ENCODE measurements at places on chromosomes 12 and 14.

DNA sequence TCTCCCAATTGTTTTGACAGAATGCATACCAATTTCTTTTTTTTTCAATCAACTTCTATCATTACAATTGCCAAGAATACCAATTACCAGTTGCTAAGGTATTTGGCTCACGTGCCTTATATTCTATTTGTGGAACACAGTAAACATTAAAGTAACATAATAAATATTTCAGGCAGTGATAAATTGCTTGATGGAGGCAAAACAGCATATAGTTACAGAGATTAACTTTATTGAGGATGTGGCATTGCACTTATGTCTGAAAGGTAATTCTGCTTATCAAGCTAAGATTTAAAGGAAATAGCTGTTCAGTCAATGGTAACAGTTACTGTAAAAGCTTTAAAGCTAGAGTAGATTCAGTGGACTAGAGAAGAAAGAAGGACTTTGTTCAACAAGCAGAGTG lies 1107.8 kb downstream of the FSCB start:
- no peak for DNase-seq

DNA sequence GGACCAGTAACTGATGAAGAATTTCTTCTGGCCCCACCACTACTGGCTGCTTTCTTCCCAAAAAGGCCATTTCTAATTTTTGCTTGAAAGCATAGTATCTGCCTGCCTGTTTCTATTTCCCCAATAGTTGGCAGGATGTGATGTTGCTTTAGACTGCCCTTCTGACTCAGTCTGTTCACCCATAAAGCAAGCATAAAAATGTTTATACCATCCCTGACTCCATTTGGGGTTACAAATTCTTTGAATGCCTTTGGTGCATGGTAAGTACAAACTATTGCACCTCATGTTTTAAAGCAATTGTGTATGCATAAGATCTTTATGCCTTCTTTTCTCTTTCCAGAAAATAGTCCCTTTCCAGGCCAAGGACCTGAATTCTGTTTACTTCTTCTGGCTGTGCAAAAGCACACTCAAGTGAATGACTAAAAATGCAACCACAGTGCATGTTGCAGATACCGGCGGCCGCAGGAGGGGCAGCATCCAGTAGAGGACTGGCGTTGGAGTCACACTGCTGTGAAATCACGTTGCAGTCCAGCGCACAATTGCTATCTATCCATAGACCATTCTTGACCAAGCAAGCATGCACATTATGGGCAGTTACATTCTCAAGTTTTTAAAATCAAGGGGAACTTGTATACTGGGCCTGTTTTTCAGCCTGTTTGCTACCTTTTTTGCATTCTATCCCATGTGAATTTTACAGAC lies 82.4 kb downstream of the SLC5A8 start:
- no peak for DNase-seq

DNA sequence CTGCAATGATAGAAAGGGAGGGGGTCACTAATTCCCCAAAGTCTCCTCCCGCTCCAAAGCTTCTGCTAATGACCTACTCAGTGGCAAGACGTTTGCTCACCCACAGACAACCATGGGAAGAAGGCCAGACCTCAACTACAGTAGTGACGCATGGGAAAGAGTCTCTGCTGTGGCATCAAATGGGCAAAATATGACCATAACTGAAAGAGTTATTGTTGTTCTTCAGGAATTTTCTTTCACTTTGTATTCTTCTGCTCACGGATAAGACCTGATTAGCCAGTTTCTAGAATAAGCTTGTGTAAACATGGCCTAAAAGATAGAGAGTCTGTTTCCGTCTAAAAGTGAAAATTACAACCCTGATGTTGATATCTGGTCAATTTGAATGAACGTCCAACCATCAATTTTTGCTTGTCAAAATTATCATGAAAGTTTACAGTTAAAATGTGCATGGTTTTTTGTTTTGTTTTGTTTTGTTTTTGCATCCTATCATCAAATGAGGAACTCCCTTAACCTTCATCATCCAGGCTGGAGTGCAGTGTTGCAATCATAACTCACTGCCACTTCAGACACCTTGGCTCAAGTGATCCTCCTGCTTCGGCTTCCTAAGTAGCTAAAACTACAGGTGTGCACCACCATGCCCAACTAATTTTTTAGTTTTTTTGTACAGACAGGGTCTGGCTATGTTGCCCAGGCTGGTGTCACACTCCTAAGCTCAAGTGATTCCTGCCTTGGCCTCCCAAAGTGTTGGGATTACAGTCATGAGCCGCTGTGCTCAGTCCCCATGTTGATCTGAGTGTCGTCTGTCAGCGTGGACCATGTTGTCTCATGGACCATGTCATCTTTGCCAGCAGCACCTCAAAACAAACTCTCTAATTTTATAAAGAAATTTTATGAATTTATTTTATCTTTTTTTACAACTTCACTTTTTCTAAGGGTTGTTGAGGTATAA lies 7.0 kb downstream of the KRT6B start:
- DNase-seq: no peak

DNA sequence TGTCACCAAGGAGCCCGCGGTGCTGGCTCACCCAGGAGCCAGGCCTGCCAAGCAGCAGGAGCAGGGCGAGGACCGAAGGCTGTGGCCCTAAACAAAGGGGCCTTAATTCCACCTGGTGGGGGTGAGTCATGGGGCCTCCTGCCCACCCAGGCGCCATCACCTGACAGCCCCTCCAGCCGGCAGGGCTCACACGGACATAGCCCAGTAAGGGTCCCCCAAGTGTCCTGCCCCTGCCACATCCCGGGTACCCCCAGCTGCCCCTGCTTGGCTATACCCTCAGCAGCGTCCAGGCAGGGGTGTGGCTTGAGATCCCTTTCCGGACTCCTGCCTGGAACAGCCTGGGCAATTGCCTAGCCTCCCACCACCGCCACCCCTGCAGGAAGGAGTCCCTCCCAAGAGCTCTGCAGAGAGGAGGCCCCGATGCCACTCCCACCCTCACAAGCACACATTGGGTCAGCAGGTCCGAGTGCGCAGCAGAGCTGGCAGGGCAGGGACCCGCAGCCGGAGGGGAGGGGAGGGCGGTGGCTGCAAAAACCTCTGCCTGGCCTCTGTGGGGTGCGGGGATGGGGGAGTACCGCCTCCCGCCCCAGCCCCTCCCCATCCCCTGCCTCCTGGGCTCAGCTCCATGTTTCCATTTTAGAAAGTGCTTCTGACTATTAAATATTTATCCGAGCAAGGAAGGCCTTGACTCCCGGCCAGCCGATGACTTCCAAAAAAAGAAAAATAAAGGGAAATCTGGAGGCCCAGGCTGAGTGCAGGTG lies 4.6 kb downstream of the AHNAK2 start:
- DNase-seq: no peak

DNA sequence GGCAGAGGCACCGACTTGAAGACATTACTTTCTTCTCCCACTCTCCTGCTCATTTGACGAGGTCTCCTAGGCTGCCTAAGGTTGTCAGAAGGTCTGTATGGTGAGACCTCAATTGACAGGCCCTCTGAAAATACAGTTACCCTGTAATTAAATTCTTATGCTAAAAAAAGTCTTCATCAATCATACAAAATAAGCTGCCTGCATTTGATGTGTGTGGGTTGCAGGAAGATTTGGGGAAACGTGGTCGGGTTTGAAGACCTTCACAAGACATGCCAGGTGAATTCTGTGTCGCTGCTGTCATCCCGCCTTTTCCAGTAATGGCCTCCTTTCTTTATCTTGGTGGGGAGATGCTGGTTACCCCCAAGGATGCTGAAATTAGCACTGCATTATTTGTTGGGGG lies 299.4 kb downstream of the CACNA1C start:
- DNase-seq: no peak

DNA sequence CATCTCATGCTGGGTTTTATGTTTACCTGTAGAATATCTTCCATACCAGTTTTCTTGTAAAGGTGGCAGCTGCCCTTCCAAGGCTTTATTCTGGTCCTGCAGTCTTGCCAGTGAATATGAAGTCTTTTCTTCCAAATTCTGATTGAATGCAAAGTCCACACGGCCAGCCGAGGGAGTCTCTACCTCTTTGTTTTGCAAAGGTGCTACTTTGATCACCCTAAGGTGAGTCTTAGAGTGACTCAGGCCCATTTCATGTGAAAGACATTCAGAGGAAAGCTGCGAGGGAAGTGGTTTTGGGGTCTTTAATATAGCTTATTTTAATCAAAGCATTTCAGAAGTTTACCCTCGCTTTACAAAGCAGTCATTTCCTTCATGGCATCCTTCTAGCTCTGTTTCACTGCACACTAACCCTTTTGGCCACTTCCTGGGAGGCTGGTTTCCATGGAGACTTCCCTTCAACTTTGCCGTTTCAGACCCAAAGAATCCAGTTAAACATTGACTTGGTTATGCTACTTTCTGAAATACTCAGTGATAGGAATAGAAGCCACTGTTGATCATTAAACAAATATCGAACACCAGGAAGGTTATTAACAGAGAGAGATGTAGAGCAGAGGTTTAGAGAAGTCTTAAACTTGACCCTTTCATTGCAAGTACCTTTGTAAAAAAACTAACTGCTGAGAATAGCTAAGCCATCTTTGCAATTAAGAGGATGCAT lies at the start of gene CCDC198:
CCDC198 (minus strand) TSS at position 391 of the 715 bp plus-strand sequence; CDS start at position 249, 142 bp downstream.
- DNase-seq: no peak

- DNase-seq: no peak
Observed at GRCh38 chr12:105574056-105574715, 243.7 kb downstream of the C12orf75 start.

DNA sequence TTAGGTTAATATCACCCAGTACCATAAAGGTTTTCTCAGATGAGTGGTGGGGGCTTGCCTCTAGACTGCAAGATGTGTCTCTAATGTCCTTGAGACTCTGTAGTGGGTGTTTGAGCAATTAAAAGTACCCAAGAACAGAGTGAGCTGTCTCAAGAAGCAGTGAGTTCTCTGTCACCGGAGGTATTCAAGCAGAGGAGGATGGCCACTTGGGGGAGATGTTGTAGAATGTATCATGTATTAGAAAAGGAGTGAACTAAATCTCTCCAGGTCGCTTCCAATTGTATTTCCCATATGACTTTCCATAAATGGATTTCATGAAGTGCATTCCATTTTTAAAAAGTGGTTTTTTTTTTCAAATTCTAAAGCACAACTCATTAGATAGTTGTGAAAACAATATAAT lies 35.0 kb downstream of the SLC17A8 start:
- no peak for DNase-seq

GRCh38 chr12:53952335-53952694 lies 2.4 kb upstream of the HOXC12 start:
- no peak for DNase-seq

DNA sequence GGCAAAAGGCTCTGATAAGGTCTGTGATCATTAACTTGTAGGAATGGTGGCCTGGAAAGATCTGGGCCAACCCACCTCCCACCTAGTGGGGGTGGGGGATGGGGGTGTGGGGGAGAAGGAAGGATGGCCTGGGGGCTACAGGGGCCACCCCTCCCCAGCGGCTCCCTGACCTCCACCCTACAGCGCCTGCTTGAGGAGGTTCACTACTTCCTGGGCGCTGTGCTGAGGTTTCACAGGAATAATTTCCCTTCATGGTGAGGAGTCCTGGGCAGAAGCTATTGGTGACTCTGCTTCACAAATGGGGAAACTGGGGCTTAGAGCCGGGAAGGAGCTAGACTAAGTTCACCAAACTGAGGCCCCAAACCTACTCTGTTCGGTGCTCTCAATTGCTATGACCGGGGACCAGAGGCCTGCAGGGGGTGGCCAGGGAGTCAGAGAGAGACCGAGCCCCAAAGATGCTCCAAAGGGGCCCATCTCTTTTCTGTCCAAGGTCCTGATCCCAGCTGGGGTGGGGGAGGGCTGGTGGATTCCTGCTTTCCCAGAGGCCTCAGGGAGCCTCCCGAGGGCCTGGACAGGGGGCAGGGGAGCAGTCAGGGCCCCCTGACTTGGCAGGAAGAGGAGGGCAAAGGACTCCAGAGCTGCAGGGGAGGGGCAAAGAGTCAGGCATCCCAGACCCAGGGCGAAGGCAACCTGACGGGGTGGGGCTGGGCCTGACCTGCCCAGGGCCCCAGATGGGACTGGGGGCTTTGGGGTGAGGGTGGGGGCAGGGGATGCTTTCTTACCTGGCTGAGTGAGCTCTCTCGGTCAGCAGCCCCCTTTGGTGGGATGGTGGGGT lies 1.7 kb downstream of the HNF1A start:
- DNase-seq: no peak

GRCh38 chr12:11635341-11635740 lies 14.1 kb upstream of the ETV6 start:
- no peak for DNase-seq

- no peak for DNase-seq
Observed at GRCh38 chr14:102344485-102344884, 18.2 kb downstream of the CINP start.

DNA sequence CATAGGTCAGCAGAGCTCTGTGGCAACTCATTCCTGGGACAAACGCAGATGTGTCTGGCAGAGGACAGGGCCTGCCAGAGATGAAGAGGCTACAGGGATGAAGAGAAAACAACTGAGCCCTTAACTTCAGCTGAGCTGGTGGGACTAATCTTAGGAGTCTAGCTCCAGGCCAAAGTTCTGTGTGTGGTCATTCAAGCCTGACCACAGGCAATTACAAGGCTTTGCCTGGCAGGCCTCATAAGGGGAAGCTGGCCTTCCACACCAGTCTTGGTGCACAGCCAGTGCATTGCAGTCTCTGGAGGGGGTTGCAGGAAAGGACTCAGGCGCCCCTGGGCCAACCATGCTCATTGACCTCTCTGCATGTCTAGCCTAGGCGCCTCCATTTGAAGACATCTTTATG lies 127.6 kb upstream of the DAAM1 start:
- DNase-seq: no peak

DNA sequence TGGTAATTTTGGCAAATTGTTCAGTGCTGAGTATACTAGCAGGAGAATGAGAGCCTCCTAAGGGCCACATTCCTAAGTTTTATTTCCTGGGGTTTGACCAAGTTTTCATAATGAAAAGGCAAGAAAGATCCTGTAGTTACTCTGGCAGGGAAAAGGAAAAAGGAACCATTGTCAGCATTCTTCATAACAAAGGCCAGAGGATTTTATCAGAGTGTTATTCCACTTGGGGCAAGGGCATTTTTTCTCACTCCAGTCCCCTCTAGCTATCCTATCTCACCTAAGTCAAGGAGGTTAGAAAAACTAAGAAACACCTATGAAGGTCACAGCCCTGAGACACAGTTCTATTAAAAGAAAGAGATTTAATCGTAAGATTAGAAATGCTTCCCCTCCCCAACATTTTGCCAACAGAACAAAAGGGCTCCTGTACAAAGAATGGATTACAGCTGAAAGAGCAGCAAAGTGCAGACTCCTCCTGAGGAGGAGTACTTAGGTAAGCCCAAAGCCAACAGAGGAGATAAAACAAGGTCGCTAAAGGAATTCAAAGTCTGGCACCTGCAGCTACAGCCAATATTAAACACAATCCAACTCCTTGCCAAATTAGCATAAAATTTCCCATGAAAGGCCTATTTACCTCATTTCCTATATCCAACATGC lies 162.4 kb downstream of the GALC start:
- DNase-seq: no peak

DNA sequence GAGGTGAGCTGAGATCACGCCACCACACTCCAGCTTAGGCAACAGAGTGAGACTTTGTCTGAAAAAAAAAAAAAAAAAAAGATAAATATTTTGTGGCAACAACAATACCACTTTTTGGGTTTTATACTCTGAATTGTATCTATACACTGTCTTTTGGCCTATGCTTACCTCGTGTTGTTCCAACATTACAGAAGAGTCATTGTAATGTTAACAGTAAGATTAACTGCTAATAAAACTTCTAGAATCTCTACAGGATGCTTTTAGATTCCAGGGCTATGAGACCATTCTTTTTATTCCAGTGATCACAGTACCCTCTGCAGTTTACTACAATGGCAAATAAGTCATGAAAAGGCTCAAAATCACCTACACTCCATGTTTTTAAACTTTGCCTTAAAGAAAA lies 11.6 kb downstream of the IFT81 start:
- DNase-seq: no peak

All from NCI-H2171 (cell line).